H7 (cell line): ENCODE measurements at places on chromosomes 11 and 22. TPM values are rescaled to one million over a fixed set of nuclear protein-coding genes. Genes with fewer than 3 reads are reported as not detected.

- no peak for DNase-seq
These were observed 764.2 kb downstream of the BRD1 start for GRCh38 chr22:49063545-49063890.

GRCh38 chr11:60845338-60845737 is 3.4 kb downstream of the CCDC86 start:
- no peak for DNase-seq

GRCh38 chr11:66042227-66042995 is 6.5 kb downstream of the GAL3ST3 start:
- DNase-seq = peak; percentile 37

GRCh38 chr22:24823787-24824186 is 17.8 kb downstream of the SGSM1 start:
- no peak for DNase-seq

- DNase-seq = peak; percentile 32
These were observed 504.2 kb downstream of the SOX6 start for GRCh38 chr11:15852179-15852578.

DNA sequence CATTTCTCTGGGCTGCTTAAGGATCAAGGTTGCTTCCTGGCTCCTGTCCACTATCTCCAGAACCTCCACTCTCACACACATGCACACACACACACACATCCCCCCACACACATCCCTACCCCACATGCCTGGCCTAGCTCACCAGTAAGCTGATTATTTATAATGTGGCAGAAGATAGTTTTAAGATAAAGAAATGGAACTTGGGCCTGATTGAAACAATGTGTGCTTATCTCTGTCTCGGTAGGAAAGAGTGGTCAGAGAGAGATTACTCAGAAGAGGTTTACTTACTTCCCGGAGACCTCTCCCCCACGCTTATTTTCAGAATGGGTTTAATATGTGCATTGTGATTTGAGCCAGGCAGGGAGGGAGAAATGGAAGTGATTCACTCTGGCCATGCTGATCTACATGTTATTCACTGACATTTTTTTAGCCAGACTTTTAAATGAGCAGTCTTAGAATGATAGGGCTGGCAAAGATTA is 422.4 kb downstream of the TENM4 start:
- DNase-seq = no peak

GRCh38 chr22:36860821-36861659 is at the start of gene NCF4:
NCF4 (plus strand) TSS chr22:36861006; CDS start chr22:36861172, 166 bp downstream.
- no peak for DNase-seq

- no peak for DNase-seq
These were observed 189.8 kb downstream of the JRKL start for GRCh38 chr11:96579656-96580055.

- peak; percentile 23 for DNase-seq
These were observed 106.0 kb downstream of the TRIM29 start for GRCh38 chr11:120031612-120032600.

- DNase-seq = peak; percentile 51
These were observed 29.4 kb downstream of the IGHMBP2 start for GRCh38 chr11:68932933-68933577.

- DNase-seq = no peak
These were observed 181.2 kb downstream of the WNT11 start for GRCh38 chr11:76025068-76025467.

DNA sequence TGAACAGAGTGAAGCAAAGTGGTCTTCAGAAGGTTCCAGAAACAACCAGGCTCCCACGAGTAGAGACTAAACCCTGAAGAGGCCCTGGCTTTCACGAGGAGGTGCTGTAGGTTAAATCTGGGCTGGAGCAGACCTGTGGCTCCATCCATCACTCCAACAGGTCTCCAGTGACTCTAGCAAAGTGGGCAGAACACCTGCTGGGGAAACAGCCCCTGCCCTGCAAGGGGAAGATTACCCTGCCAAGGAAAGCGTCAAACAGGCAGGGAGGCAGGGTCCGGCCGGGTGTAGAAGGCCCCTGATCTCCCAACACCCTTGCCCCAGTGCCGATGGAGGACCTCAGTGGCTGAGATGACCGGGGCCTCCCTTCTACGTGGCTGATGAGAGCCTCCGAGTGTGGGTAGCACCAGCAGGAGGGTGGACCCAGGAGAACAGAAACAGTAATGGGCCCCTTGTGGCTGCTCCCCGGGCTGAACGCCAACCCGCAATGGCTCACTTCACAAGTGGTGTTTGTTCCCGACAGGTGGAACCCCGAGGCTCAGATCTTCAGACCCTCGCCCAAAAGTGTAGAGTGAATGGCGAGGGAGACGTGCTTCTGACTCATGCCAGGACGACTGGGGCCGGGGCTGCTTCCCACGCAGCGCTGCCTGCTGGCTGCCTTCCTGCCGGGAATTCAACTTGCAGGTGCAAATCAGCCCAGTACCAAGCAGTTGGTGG is 112.0 kb downstream of the SHANK2 start:
- peak; percentile 45 for DNase-seq

- no peak for DNase-seq
These were observed 7.1 kb upstream of the CRYBB2 start for GRCh38 chr22:25212337-25212736.

- no peak for DNase-seq
These were observed 110.2 kb downstream of the UVRAG start for GRCh38 chr11:75924966-75925784.

- DNase-seq = peak; percentile 30
These were observed 90.7 kb downstream of the RTL6 start for GRCh38 chr22:44407171-44407986.

GRCh38 chr22:19693581-19693980 is 20.7 kb upstream of the SEPTIN5 start:
- DNase-seq = no peak

GRCh38 chr11:4186464-4187054 is 92.0 kb downstream of the RRM1 start:
- DNase-seq = no peak

Gene USP35
- total RNA-seq = 5.1 and 7.5 TPM in 2 replicates

Gene NNMT
- not detected in 2 replicates for total RNA-seq

Gene C11orf91
- not detected in 2 replicates for total RNA-seq

Gene ALX4
- total RNA-seq = not detected in 2 replicates

Gene KRTAP5-2
- total RNA-seq = not detected in 2 replicates

Gene TRIM48
- total RNA-seq = not detected in 2 replicates

Gene MYO7A
- 1.8 and 2.2 TPM in 2 replicates for total RNA-seq

Gene PDGFB
- total RNA-seq = 7.2 and 8.5 TPM in 2 replicates

Gene ATG2A
- 19.3 and 22.5 TPM in 2 replicates for total RNA-seq

Gene FCHSD2
- total RNA-seq = 4.6 and 5.9 TPM in 2 replicates

Gene EXPH5
- 1.2 and 1.9 TPM in 2 replicates for total RNA-seq

Gene ACTN3
- 36.9 and 68.8 TPM in 2 replicates for total RNA-seq
